ENCODE measurements at places on chromosomes 12 and 14. TPM values are rescaled to one million over a fixed set of nuclear protein-coding genes. Genes with fewer than 3 reads are reported as not detected.

DNA sequence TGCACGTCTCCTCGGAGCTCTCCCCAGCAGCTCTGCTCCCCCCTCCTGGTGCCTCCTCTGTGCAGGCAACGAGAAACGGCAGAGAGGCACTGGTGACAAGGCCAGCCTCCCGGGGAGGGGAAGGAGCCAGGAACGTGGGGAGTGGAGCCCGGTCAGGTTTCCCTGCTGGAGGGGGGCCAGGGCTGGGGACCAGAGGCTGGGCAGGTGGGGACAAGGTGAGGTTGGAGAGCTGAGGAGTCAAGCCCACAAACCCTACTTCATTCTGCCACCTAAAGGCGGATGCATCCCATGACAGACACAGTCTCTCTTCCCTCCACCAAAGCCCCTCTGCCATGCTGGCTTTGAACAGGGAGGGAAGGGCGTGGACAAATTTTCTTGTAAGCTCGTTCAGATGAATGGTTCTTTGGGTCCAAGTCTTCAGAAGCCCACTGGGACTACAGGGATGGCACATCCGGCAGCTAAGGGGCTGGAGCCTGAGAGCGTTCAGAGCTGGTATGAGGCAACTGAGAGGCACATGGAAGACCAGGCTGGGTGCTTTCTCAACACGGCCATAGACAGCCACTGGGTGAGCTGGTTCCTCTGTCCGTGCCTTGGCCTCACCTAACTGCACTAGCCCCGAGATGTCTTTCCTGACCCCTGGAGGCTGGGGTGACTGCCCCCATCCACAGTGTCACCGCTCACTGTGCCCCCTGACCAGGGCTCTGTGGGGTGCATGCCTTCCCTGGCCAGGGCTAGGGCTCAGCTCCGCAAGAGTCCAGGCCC, 105.9 kb downstream of the RBM19 start:
- peak; percentile 86 for DNase-seq

DNA sequence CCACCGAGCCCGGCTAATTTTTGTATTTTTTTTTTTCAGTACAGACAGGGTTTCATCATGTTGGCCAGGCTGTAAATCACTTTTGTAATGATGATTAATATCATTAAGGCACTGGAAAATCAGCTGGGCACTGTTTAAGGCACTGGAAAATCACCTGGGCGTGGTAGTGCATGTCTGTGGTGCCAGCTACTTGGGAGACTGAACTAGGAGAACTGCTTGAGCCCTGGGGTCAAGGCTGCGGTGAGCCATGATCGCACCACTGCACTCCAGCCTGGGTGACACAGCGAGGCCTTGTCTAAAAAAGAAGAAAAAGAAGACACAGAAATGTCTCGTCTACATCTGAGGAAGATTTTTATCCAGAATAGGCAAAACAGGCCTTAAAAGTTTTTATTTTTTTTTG, 12.7 kb downstream of the SLC11A2 start:
- no peak for DNase-seq

DNA sequence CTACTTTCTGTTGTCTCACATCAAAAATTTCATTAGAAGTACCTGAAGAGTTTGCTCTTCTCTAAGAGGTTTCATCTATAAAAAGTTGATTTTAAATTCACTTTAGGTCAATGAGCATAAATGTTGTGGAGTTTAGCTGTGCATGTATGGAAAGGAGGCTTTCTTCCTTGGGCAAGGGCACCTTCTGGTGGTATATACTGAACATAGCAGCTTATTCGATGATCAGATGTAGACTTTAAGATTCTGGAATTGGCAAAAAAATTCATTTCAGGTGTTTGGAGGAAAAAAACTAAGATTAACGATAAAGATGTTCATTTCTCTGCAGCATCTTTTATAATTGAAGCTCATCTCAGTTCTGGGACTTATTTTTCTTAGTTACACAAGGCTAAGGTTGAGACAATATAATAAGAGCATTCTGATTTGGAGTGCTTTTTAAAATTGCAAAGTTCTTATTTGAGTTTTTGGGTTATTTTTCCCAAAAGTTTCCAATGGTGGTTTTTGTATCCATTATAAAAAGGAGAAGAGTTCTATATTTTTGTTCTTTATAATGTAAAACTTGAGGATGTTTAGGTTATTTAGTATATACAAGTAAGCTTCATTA, 46.8 kb downstream of the TMEM117 start:
- DNase-seq = peak; percentile 79

DNA sequence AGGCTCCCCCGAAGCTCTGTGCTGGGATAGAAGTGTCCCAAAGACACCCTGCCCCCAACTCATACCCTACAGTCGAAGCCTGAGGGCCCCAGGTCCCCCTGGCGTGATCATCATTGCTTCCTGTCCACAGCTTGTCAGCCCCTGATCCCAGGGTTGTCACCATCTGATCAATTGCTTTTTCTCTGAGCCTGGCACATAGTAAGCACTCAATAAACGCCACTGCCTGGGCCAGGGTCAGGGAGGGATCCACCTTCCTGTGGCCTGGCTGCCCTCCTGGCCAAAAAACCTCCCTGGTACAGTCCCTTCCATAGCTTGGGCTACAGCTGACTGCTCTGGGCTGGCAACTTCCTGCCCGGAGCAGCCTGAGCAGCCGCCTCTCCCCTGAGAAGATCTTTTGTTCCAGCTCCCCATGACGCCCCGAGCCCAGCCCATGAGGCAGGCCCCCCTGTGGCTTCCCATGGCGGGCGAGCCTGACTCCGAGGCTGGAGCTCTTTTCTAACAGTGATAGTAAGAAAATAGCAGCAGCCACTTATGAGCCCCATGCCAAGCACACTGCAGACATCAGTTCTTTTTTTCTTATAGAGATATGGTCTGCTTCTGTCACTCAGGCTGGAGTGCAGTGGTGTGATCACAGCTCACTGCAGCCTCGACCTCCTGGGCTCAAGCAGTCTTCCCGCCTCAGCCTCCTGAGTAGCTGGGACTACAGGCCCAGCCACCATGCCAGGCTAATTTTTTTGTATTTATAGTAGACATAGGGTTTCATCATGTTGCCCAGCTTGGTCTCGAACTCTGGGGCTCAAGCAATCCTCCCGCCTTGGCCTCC, 6.5 kb downstream of the SH2B3 start:
- no peak for DNase-seq

DLK1 gene
- 233 TPM for polyA plus RNA-seq

GRCh38 chr12:121996050-121996944, 25.4 kb upstream of the BCL7A start:
- DNase-seq = no peak

- no peak for DNase-seq
These were observed 4.7 kb upstream of the PPP1R1A start for GRCh38 chr12:54593135-54593534.

PRICKLE1 gene
- polyA plus RNA-seq = 2.9 TPM

DNA sequence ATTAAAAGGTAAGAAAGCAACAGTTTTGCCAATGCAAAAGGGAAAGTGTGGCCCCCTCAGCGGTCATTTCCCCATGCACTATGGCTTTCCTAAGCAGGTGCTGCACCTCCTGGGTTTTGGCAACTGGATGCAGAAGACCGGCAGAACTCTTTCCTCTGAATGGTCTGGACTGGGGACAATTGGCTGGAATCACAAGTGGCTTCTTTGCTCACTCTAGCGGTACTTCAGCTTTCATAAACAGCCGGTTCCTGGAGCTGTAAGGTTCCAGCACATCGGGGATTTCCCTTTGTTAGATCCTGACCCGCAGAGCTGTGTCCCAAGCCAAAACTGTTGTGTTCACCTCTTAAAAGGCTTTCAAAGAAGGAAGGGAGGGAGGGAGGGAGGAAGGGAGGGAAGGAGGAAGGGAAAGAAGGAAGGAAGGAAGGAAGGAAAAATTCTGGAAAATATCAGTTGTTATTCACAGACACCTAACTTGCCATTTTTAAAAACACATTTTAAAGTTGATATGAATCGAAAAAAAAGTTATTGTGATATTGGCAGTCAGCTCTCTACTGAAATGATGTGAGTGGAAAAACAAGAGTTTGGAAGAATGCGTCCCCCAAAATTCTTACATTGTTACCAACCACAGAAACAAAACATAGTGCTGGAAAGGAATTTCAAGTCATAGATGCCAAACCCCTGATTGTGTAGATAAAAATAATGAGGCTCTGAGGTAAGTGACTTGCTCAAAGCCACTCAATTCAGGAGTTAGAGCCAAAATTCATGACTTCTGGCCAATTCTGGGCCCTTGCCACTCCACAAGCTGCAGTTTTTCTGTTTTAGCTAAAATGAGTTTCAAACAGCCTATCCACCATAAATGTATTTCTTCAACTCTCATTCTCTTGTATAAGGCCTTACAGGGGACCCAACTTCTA, 220.6 kb upstream of the HMGA2 start:
- peak; percentile 12 for DNase-seq

DNA sequence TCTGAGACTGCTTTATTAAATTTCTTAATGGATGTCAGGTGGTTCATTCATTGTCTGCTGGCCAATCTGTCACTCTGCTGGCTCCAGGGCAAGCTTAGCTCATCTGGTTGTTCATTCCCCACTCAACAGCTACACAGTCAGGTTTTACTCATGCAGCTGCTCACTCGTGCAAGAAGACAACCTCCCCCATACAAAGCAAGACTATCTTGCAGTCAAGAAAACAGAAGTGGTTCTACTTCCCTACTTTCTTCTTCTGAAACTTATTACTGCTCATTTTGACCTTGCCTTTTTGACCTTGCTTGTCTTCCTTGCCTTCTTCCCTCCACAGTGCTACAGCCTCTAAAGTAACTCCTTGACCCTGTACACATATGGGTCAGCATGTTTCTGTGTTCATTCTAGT, 277.9 kb downstream of the SSPN start:
- DNase-seq = no peak

GRCh38 chr14:94933486-94933885, 163.6 kb upstream of the GSC start:
- no peak for DNase-seq

DNA sequence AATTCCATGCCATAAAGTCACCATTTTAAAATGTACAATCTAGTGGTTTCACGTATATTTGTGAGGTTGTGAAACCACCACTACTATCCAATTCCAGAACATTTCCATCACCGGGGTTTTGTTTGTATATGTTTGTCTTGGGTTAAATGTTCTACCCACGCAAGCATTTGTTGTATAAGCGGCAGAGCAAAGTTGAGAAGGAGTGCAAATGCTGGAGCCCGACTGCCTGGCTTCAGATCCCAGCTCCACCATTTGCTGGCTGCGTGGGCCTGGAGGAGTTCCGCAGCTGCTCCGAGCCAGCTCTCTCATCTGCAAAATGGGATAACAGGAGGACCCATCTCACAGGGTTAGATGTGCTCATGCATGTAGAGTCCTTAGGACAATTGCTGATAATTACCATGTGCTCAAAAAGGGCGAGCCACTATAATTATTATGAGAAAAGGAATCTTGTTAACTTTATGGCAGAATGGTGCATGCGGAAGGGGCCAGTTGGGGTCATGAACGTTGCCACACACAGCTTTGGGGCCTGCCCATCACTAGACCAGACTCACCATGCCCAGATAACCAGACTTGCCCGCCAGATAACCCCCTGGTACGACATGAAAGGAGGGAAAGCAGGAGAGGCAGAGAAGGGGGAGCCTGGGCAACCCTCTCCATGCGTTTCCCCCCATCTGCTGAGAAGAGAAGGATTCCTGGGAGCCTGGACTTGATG, 6.4 kb downstream of the ACTN1 start:
- no peak for DNase-seq

GDF3 gene
- not detected for polyA plus RNA-seq

DNA sequence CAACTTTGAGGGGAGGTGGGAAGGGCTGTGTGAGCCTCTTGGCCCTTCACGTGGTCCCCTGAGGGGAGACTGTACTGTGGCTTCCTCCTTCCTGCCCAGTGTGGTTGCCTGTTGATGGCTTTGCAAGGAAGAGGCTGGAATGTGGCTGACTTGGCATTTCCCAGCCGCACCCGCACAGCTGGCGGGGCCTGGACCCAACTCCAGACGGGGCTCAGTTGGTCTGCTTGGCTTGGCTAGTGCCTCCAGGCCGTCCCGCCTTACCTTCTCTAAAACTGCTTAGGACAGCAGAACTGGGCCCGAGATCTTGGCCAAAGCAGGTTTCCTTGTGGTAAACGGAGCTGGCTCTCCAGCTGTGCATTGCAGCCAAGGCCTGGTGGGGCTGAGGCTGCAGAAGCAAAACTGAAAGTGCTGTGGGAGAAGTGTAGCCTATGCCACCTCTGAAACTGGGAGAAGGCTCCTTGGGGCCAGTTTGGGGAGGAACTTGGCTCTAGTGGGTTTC, 139.5 kb downstream of the SMOC1 start:
- DNase-seq = no peak

AKAP5 gene
- 1.5 TPM for polyA plus RNA-seq

- no peak for DNase-seq
These were observed 476.8 kb downstream of the TRHDE start for GRCh38 chr12:72748971-72749370.

NUAK1 gene
- polyA plus RNA-seq = 11.5 TPM
